ENCODE measurements at places on chromosomes 5 and 9.

DNA sequence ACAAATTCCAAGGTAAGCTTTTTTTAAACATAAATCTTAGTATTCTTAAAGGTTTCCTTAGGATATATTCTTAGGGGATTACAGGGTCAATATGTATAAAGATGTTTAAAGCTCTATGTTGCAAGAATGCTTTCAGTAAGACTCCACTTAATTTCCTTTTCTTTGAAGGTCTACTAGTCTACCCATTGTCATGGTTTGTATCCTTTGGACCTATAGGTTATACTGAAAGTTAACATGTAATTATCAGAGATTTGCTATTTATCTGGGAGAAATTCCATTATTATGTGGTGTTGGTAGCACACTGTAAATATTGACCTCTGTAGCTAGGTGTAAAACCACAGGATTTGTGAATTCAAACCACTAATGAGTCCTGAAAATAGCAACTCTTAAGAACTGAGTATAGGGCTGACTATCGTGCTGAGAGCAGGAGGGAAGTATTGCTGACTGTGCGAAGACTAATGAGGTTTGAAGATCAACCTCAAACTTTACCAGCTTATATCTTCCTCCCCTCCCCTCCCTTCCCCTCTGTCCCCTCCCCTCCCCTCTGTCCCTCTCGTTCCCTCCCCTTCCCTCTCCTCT, 85.6 kb downstream of the GADD45G start:
- DNase-seq: peak; percentile 13

DNA sequence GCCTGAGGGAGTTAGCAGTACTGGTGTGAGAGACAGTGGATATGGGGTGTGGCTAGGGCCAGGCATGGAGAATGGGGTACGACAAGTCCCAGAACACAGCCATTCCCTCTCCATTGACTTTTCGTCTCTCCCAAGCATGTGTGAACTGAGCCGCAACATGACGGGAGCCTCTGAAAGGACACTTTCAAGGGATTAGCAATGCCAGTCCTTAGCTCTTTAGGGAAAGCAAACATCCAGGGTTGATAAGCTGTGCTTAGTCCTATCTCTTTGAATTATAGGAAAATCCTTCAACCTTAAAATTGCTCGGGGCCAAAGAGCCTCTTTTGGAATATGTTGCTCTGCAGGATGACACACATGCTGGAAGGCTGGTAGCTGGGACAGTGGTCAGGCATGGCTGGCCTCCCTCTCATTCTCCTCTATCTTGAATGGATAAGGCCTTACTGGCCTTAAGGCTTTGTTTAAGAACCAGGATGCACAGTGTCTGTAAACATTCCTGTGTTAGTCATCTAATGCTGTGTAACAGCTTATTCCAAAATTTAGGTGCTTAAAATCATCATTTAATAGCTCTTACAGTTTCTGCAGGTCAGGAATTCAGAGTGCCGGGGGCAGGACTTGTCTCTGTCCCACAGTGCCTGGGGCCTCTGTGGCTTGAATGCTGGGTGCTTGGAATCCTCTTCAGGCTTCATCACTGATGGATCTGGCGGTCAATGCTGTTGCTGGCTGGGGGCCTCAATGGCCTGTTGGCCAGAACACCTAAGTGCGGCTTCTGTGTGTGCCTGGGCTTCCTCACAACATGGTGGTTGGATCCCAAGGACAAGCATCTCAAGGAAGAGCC, 95.3 kb downstream of the PTTG1 start:
- DNase-seq: no peak

DNA sequence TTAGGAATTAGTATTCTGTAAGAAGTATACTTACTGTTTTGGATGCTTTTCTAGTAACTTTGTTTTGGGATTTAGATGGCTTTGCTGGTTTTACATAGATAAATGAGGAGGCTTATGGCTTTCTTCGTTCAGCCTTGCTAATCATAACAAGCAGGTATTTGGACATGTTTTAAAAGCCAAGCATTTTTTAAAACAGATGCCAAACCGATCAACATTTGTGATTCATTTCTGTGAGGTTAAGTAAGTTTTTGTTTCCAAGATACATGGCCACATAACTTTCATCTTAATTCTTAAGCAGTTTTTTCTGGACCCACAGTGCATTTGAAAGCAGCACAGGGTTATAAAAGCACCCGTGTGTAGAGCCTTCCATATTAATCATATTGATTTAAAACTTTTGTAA, 21.7 kb downstream of the TARS1 start:
- DNase-seq: no peak

GRCh38 chr9:115016344-115016743, 86.0 kb upstream of the TNFSF8 start:
- no peak for DNase-seq

DNA sequence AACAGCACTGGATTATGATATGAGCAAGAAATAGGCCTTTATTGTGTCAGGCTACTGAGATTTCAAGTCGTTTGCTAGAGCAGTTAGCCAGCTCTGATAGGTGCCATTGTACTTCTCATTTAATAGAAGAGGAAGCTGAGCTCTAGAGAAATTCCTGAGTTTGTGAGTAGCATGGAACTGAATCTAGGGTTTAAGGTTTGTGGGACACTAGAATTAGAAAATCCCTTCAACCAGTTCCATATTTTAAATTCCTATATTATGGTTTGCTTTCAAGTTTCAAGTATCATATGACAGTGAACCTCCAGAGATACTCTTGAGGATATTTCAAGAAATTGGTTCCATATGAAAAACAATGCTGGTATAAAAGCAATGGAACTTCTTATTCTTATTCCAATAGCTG, 87.6 kb downstream of the ANKRD55 start:
- no peak for DNase-seq

GRCh38 chr9:127506117-127506813, 55.0 kb downstream of the LRSAM1 start:
- DNase-seq: no peak

- no peak for DNase-seq
Measured at GRCh38 chr9:35906923-35907699, 1.1 kb downstream of the HRCT1 start.

GRCh38 chr5:159850160-159850559, 66.1 kb upstream of the ADRA1B start:
- no peak for DNase-seq

DNA sequence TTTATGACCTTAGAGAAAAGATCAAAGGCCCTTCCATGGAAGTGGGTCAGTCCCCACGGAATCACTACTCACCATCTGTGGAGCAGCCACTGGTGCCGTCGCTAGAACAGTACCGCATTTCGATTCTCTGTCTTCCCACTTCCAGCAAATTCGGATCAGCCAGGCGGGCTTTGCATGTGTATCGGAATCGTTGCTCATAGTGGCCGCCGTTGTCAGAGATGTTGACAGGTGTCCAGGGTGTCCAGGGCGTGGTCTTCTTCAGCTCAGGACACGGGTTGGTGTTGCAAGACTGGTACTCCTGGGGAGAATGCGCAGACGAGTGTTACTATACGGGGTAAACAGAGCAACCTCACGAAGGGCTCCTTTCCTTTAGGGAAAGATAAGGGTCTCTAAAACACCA, 479.5 kb downstream of the SEMA5A start:
- DNase-seq: no peak

- DNase-seq: no peak
Measured at GRCh38 chr5:175690025-175690424, 32.2 kb downstream of the HRH2 start.

DNA sequence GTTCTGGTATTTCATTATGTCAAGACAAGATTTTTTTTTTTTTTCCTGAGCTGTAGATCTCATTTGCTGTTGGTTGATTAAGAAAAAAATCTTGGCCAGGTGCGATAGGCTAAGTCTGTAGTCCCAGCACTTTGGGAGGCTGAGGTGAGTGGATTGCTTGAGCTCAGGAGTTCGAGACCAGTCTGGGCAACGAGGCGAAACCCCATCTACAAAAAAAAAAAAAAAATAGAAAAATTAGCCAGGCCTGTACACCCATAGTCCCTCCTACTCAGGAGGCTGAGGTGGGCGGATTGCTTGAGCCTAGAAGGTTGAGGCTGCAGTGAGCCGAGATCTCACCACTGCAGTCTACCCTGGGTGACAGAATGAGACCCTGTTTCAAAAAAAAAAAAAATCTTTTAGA, 12.2 kb downstream of the CDC42SE2 start:
- DNase-seq: no peak

DNA sequence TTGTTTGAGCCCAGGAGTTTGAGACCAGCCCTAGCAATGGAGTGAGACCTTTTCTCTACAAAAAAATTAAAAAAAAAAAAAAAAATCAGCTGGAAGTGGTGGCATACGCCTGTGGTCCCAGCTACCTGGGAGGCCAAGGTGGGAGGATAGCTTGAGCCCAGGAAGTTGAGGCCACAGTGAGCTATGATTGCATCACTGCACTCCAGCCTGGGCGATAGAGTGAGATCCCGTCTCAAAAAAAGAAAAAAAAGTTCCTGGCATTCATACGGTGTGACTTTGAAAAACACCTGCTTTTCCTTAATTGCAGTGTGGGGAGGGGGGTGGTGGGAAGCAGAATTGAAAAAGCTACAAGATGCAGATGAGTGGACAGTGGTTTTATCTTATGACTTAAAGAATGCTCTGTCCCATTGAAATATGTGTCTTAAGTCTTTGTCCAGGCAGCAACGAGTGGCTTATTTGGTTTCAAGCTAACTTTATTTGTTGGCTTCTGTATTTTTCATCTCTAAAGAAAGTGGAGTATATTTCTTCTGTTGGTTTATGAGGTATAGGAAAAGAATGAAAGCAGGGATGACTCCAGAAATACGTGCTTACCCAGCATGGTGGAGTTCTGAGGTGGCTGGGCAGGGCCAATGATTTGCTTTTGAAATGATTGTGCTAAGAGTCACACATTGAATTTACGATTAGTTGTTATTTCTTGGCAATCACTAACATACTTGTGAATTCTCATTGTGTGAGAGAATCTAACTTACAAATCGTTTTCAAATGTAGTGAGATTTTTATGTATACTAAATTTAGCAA, 27.8 kb downstream of the ROPN1L start:
- no peak for DNase-seq

GRCh38 chr9:109640580-109641371, 139.2 kb upstream of the PALM2AKAP2 start:
- peak; percentile 21 for DNase-seq

GRCh38 chr9:84339962-84340361, 596 bp downstream of the SLC28A3 start:
- no peak for DNase-seq

DNA sequence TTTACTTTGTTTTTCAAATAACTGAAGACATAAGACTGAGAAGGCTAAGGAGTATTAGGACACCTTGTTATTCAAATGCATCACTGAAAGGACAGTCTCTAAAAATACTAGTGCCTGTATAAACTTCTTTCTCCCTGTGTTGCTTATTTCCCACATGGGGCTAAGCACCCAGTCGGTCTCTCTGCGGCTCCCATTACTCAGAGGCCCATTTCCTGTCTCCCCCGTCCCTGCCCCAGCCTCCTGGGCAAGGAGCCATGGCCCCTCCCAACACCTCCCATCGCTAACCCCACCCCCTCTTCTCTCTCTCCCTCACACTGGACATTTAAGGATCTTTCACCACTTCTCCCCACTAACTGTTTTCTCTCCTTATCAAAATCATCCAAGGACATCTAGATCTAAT, 81.9 kb downstream of the EBF1 start:
- DNase-seq: no peak

- DNase-seq: no peak
Measured at GRCh38 chr5:179262126-179262920, 82.9 kb downstream of the ADAMTS2 start.

DNA sequence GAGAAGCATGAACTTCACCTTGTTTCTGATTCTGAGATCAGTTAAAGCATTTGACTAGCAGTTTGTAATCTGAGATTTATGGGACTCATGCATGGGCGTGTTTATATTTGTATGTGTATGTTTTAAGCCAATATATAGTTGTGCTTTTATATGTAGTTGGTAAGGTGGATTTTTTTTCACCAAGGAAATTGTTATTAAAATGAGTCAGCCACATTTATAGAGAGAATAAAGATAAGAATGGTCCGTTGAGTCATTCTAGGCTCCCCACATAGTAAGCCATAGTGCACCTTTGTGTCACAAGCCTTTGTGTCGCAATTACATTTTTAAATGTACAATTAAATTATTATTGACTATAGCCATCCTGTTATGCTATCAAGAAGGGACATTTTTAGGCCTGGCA, 89.0 kb downstream of the NLN start:
- DNase-seq: no peak
